ENCODE measurements at places on chromosomes 5 and 9.

GRCh38 chr5:32936329-32936728 is 225.2 kb downstream of the NPR3 start:
- DNase-seq: no peak

GRCh38 chr9:120965344-120966012 is 38.9 kb upstream of the TRAF1 start:
- no peak for DNase-seq

DNA sequence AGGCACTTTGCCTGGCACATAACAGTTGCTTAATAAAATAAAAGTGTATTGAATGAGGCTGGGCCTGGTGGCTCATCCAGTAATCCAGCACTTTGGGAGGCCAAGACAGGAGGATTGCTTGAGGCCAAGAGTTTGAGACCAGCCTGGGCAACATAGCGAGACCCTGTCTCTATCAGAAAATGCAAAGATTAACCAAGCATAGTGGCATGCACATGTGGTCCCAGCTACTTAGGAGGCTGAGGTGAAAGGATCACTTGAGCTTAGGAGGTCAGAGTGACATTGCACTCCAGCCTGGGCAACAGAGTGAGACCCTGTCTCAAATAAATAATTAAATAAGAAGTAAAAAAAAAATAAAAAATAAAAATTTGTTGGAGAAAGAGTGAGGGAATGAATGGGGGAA is 21.2 kb downstream of the TNFAIP8 start:
- no peak for DNase-seq

GRCh38 chr9:91420501-91421127 is 3.0 kb downstream of the NFIL3 start:
- DNase-seq: peak; percentile 24

- no peak for DNase-seq
Observed at GRCh38 chr9:135961811-135962695, 880 bp upstream of the UBAC1 start.

GRCh38 chr9:135525241-135526088 is 4.2 kb downstream of the LCN1 start:
- DNase-seq: no peak

GRCh38 chr5:53448851-53449250 is 31.6 kb upstream of the FST start:
- DNase-seq: peak; percentile 42

- no peak for DNase-seq
Observed at GRCh38 chr9:89234205-89235067, 55.8 kb upstream of the SHC3 start.

DNA sequence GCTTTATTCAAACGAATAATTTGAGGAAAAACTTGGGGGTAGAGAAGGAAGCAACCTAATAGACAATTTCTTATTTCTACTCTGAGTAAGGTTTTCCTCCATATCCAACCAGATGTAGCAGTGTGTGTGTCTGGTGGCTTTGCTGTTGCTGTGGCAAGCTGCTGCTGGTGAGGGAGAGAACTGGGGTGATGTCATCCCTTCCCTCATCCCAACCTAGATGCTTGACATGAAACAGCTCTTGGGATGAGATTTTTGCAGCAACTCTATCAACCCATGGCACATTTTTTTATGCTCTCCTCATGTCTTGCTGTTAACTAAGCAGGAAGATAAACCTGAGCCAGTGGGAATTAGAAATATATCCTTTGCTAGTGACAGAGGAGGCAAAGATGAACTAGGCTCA is 135.8 kb downstream of the PCSK1 start:
- peak; percentile 97 for DNase-seq

DNA sequence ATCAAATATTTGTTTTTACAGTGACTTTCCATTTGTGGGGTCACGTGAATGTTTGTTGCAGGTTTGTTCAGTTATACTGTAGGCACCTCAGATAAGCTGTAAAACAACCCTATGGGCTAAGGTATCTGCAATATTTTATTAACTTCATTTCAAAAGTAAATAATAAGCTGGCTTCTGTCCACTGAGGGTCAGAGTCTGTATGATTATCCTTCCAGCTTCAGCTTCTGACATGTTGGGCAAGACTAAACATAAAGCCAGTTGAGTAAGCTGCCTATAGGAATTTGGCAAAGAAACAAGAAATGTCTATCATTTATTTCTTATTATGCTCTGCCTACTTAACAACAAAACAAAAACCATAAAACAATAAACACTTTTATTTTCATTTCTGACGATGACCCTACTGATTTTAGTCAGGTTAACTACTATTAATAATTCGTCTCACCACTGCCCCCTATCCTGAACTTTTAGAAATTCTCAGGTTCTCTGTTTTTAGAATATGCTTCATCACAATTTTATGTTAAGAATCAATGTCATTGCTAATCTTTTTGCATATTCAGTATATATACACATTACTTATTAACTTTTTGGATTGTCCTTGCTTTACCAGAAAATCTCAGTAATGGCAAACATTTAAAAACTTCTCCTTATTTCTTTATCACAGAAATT is 413.6 kb upstream of the ADAMTSL1 start:
- DNase-seq: no peak

- DNase-seq: no peak
Observed at GRCh38 chr9:129867136-129868022, 32.1 kb downstream of the USP20 start.

- DNase-seq: no peak
Observed at GRCh38 chr9:123251741-123252140, 16.6 kb downstream of the STRBP start.

GRCh38 chr5:32315221-32316014 is 2.7 kb upstream of the MTMR12 start:
- no peak for DNase-seq

GRCh38 chr5:74816875-74817274 is 49.3 kb downstream of the FAM169A start:
- no peak for DNase-seq

- peak; percentile 75 for DNase-seq
Observed at GRCh38 chr5:168073991-168074800, 217.2 kb upstream of the WWC1 start.

DNA sequence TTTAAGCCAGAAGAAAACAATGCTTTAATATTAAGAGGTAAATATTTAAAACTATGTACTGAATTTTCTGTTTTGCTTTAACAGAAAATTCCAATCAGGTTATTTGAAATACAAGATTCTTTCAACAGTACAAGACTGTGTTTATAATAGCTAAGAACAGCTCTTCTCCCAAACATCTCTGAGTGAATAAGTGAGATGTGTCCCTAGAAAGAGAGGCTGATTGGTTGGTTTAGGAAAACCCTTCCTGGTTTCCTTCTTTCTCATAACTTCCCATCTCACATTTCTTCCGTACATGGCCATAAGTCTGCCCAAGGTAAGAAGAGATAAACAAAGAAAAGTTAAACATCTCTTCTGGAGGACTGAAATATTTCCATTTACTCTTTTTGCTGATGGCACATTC is 145.9 kb downstream of the FANCC start:
- no peak for DNase-seq

DNA sequence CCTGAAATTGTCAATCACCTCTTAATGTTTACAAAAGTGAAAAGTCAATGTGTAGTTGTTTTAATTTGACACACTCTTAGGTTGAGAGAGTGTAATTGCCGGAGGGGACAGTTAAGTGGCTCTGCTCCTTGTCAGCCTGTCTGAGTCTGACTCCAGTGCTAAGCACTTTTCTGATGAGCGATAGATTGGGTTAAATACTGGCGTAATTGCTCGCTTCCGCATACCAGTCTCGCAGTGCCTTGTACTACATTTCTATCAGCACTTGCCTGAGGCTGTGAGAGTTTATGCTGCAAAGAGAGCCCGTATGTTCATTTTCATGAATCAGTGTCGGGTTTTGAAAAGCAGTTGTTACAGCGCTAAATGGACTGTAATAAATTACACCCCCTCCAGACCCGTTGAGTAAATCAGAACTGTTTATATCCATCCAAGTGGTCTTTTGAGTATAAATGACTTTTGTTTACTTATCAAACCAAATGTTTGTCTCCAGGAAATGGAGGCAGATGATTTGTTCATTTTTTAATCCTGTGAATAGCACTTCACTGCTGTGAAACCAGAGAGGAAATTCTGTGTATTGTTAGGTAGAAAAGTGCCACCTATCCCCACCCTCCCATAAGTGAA is 41.0 kb upstream of the DMRT3 start:
- peak; percentile 40 for DNase-seq

All from AG10803 (cell line).